ENCODE measurements at places on chromosomes 3 and 15. TPM values are rescaled to one million over a fixed set of nuclear protein-coding genes. Genes with fewer than 3 reads are reported as not detected.
A peak's percentile ranks its signal among the peaks of the same experiment; 100 is the strongest.

PSTPIP1 gene
- total RNA-seq = 24.8 TPM

DNA sequence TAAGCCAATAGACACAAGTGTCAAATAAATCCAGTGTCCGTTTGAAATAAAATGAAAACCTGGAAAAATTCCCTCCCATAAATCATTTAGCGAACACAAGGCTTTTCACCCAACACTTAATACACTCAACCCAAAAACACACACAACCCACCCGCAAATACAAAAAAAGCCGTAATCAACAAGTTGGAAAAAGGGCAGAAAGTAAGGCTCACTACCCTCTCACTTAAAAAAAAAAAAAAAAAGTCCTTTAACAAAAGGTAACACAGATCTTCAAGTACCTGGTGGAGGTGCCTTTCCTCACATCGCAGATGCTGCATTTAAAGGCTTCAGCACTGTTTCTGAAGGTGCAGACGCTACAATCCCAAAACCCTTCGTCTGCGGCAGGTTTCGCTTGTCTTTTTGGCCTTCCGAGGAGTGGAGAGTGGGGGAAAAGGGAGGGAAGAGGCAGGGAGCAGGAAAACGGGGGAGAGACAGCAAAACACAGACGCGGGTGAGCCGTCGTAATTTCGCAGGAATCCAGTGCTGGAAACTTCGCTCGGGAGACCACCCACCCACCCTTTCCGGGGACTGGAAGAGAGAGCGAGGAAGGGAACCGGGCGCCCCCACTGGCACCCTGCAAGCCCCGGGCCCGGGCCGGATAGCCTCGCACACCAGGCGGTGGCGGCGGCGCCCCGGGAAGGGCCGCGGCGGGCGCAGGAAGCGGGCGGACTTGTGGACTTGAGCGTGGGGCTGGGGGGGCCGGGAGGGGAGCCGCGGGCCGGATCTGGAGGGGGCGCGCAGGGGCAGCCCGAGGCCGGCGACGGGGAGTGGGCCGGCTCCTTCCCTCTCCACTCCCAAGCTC lies 401.8 kb downstream of the SHQ1 start:
- DNase-seq = peak; percentile 92

GRCh38 chr3:111803123-111803593 lies 55.9 kb upstream of the PHLDB2 start:
- DNase-seq = no peak

FEZF2 gene
- total RNA-seq = not detected

- no peak for DNase-seq
These were observed 8.1 kb downstream of the RAD18 start for GRCh38 chr3:8954938-8955763.

OR5K2 gene
- not detected for total RNA-seq

KNG1 gene
- not detected for total RNA-seq

DOCK3 gene
- 0.51 TPM for total RNA-seq

CHL1 gene
- total RNA-seq = 36.4 TPM

- peak; percentile 93 for DNase-seq
These were observed at the start of gene TMEM44 for GRCh38 chr3:194633349-194634004. TMEM44 (minus strand) TSS chr3:194633419; CDS start chr3:194633215, 204 bp downstream.

- no peak for DNase-seq
These were observed 223.2 kb upstream of the LMCD1 start for GRCh38 chr3:8278448-8278847.

DNA sequence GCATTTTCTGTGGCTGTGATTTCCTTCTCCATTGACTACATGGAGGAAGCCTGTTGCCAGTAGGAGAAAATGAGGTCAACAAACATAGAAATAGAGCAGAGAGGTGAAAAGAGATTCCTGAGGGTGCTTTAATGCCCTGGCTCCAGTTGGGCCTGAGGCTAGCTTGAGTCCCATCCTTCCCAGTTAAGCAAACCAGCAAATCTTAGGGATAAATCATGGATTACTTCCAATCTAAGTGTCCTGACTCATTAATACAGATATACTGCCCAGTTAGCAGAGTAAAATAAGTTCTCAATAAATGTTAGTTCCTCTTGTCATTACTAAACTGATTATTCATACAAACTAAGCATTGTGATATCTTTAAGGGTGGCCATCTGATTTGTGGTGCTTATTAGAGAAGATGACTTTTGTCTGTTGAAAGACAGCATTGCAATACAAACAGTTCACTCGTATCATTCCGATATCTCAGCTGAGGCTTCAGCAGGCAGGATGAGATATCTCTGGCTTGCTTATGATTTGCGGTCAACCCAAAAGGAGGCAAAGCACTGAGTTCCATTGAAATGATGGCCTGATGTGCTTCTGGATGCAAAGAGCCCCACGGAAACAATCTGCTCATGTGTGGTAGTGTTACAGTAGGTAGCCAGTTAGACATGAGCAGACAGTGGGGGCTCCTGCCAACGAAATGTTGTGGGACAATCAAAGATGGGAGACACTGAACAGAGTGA lies 6.6 kb upstream of the STARD5 start:
- no peak for DNase-seq

- no peak for DNase-seq
These were observed 8.4 kb downstream of the SHF start for GRCh38 chr15:45179221-45179985.

GRCh38 chr3:153752405-153753027 lies 368.7 kb upstream of the ARHGEF26 start:
- no peak for DNase-seq

Data from mesenteric fat pad (tissue), 1 donor.